Hematopoietic multipotent progenitor cell (in vitro differentiated cells): ENCODE measurements at places on chromosomes 13 and 19.
A peak's percentile ranks its signal among the peaks of the same experiment; 100 is the strongest.

DNA sequence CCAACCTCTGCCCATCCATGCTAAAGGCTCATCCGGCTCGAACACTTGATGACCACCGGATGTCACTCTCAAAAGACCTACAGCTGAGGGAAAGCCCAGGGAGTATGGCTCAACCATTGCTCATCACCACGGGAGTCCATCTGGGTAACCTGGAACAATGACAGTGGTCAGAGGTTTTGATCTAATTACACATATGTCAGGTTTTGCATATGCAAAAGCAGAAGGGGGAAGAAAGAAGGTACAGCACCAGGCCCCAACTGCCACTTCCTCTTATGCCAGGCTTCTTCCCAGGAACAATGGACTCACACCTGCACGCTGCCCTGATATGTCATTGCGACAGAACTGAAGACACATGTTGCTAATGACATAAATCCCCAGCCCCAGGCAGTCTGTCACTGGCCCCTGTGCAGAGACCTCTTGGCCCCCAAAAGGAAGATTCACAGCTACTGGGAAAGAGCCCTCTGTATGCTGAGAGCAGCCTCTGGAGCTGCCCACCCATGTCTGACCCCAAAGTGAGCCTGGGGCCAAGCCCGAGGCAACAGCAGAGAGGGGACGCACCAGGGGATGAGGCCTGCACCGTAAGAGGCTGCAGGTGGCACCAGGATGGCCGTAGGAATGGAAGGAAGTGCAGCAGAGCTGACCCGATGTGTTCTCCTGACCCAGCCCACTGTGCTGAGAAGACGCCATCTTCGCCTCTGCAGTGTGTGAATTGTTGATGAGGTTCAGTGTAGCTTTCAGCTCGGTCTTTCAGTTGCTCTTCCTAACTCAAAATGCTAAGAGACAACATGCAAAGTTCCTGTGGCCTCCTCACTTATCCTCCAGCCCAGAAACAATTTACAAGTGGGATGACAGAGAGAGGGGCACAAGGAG, 26.3 kb downstream of the EPS15L1 start:
- peak; percentile 51 for DNase-seq

DNA sequence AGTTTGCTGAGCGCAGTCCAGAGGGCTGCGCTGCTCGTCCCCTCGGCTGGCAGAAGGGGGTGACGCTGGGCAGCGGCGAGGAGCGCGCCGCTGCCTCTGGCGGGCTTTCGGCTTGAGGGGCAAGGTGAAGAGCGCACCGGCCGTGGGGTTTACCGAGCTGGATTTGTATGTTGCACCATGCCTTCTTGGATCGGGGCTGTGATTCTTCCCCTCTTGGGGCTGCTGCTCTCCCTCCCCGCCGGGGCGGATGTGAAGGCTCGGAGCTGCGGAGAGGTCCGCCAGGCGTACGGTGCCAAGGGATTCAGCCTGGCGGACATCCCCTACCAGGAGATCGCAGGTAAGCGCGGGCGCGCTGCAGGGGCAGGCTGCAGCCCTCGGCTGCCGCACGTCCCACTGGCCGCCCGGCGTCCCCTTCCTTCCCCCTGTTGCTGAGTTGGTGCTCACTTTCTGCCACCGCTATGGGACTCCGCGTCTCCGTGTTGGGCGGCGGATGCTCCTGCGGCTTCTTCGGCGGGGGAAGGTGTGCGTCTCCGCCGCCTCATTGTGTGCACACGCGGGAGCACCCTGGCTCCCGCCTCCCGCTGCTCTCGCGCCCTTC, 772 bp downstream of the GPC6 start:
- peak; percentile 25 for DNase-seq

GRCh38 chr13:38382946-38383345, 33.3 kb downstream of the UFM1 start:
- DNase-seq = no peak

- DNase-seq = no peak
Measured at GRCh38 chr19:17264641-17264979, at the start of gene USHBP1. USHBP1 (minus strand) TSS chr19:17264745; CDS start chr19:17264299, 446 bp downstream.

DNA sequence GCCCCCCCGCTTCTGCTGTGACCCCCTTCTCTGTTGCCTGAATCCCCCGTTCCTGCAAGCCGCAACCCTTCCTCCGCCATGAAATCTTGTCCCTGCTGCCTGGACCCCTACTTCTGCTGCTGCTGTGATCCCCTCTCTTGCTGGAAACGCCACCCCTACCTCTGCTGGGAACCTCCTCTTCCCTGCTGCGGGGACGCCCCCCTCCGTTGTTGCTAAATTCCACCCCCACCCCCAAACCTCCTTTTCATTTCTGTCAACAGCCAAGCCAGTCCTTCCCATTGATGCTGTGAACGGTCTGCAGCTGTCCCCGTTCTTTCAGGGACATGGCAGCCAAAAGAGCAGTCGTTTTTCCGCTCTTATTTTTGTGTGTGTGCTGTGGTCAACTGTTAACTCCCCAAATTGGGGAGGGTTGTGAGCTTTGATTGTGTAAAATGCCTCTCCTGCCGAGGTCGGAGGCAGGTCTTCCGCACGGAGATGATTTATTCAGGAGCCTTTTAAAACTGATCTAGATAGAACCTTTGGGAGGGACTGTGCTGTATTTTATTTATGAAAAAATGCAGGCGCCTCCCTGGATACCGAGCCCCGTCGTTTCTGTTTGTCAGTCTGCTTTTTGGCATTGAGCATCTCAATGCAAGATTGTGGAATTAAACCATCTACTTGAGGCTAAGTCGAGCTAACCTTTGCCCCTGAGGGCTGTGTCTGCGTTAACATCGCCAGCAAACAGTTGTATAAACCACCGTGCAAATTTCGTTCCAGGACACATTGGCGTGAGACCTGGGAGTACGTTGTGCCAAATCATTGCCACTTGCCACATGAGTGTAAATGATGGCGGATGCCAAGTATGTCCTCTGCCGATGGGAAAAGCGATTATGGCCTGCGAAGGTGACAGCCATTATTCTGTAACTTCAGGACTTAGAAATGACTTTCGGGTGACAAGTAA, 27.9 kb upstream of the NDUFS7 start:
- no peak for DNase-seq

GRCh38 chr13:60108589-60108988, 55.1 kb downstream of the DIAPH3 start:
- DNase-seq = no peak
